Heart right ventricle (tissue), 16 donors: ENCODE measurements at places on chromosomes 7 and 10. TPM values are rescaled to one million over a fixed set of nuclear protein-coding genes. Genes with fewer than 3 reads are reported as not detected.

DNA sequence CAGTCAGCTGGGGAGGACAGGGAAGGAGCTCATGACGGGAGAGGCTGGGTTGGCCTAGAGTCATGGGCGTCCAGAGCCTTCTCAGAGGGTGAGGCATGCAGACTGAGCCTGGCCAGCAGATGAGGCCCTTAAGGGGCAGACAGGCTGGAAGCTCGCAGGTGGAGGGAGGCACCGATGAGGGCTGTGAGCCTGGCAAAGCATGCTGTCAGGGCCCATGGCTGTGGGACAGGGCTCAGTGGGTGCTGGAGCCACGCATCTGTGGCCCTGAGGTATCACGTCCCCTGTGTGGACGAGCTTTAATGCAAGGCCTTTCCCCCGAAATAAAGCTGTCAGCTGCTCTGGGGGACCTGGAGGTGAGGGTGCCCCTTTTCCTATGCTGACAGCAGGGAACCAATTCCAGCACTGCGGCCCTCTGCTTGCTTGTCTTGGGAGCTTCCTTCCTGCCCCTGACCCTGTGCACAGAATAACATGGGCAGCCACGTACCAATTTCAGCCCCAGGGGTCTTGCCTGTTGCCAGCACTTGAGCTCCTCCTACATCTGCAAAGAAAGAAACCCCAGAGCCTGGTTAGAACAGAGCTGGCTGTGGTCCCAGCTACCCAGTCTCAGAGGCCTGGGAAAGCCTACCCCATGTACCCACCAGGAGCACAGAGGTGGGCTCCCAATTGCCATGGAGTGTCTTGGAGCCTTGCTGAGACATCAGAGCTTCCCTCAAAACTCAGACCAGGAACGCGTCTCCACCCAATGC, 20.6 kb downstream of the TMEM273 start:
- peak; percentile 4 for DNase-seq

DNA sequence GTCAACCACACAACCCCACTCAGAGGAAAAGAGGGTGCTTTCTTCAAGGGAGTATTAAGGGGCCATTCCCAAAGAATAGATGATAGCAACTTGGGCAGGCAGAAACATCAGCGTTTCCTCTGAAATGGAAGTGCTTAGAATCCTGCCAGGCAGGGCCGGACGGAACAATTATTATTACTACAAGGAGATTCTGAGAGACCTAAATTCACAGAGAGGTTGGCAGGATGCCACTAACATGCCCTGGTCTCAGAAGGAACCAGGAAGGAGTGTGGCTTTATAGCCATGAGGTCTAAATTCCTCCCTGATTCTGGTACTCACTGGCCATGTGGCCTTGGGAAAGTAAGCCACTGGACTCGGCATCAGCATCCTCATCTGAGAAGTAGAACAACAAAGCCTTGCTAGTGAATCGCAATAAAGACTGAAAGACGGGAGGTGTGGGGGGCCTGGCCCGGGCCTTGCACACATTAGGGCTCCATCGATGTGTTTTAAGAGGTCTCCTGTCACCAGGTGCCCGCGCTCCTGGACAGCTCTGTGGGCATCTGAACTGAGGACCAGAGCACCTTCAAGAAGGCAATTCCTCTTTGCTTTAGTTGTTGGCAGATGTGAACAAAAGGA, 131.5 kb downstream of the OAT start:
- DNase-seq = no peak

DNA sequence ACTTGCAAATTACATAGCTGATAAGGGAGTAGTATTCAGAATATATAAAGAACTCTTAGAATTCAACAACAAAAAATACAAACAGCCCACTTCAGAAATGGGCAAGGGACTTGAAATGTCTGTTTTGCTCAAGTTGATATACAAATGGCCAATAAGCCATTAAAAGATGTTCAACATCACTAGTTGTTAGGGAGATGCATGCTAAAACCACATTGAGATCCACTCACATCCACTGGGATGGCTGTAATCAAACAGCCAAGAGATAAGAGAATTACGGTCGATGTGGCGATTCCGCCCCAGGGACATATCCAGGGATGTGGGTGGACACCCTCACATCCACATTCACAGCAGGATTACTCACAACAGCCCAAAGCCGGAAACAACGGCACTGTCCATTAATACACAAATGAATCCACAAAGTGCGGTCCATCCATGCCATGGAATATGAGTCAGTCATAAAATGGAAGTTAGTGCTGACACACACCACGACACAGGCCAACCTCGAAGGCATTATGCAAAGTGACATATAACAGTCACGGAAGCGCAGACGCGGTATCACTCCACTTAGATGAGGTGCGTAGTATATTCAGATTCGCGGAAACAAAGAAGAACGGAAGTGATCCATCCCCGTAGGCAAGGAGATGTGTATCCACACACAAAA, 227.8 kb downstream of the DNAJB6 start:
- no peak for DNase-seq

Gene AMPH
- total RNA-seq = 2.4 TPM

DNA sequence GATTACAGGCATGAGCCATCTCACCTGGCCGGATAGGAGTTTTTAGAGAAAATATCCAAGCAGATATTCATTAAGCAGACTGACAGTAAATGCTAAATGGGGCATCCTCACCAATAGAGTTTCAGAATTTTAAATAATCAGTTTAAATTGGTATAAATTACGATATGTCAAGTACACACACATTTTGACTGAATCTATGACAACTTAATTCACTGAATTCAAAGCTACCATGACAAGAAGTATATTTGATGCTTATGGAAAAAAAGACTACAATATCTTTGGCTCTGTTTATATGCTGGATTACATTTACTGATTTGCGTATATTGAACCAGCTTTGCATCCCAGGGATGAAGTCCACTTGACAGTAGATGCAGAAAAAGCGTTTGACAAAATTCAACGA, 774.7 kb downstream of the PCDH15 start:
- no peak for DNase-seq
